ENCODE measurements at places on chromosomes 5 and 9.
A peak's percentile ranks its signal among the peaks of the same experiment; 100 is the strongest.

- peak; percentile 16 for DNase-seq
Observed at GRCh38 chr9:79630521-79631403, 59.0 kb downstream of the TLE4 start.

- no peak for DNase-seq
Observed at GRCh38 chr5:110853267-110853666, 114.5 kb downstream of the SLC25A46 start.

- no peak for DNase-seq
Observed at GRCh38 chr5:157026789-157027424, 32.0 kb downstream of the HAVCR1 start.

- no peak for DNase-seq
Observed at GRCh38 chr9:35882996-35883395, 12.8 kb upstream of the OR13J1 start.

DNA sequence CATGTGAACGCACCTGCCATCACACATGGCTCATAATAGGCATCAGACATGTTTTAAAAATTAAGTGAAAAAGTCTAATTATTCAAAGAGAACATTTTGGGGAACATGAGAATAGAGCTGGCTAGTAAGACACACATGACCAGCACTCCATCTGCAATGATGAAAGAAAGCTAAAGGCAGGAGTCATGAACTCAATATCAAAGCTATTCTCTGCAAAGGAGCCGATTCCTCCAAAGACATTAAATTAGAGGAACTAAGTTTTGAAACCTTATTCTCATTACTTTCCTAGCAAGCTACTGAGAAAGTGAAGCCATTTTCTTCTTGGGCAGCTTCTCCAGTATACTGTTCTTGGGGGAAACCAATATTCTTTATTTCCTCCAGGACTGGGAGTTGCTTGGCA lies 172.0 kb downstream of the CRB2 start:
- DNase-seq, result no peak

- DNase-seq, result no peak
Observed at GRCh38 chr5:157283434-157283833, 17.5 kb downstream of the CYFIP2 start.

DNA sequence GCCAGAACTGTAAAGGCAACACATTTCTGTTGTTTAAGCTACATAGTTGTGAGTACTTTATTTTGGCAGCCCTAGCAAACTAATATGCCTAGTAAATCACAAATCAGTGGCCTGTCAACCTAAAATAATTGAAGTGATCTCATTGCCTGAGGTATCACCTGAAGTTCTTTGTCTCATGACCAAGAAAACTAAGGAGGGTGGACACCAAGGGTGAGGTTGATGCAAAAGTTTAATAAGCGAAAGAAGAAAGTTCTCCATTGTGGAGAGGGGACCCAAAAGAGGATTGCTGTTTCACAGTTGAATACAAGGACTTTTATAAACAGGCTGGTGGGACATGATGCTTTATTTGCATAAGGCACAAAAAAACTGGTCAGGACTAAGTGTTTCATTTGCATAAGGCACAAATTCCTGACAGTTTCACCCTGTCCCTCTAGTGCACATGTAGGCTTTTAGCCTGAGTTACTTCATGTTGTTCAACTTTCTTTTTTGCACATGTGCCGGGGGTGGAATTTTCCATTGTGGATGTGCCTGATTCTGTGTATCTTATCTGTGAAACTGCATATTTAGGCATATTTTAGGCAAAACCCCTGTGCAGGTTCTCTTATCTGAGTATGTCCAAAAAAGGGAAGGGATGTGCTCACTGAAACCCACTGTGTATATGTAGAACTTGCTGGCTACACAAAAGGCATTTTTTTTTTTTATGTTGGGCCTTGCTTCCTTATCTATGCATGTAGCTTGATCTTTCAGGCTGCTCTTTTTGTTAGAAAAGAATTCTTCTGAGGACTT lies 108.6 kb upstream of the RAI14 start:
- no peak for DNase-seq

DNA sequence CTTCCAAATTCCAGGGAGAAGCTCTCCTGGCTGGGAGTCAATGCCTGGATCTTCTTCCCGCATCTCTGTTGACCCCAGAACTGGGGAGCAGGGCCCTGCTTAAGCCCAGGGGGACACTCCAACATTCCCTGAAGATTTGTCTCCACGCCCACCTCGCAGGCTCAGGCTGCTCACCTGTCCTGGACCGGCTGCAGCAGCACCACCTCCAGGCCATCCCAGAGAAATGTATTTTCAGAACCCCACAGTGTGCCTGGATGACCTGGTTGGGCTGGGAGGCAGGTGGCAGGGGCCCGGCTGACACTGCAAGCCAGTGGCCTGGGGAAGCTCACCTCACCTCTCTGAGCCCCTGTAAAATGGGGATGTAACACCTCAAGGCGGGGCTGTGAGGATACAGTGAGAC lies 27.1 kb upstream of the ZBTB43 start:
- no peak for DNase-seq

DNA sequence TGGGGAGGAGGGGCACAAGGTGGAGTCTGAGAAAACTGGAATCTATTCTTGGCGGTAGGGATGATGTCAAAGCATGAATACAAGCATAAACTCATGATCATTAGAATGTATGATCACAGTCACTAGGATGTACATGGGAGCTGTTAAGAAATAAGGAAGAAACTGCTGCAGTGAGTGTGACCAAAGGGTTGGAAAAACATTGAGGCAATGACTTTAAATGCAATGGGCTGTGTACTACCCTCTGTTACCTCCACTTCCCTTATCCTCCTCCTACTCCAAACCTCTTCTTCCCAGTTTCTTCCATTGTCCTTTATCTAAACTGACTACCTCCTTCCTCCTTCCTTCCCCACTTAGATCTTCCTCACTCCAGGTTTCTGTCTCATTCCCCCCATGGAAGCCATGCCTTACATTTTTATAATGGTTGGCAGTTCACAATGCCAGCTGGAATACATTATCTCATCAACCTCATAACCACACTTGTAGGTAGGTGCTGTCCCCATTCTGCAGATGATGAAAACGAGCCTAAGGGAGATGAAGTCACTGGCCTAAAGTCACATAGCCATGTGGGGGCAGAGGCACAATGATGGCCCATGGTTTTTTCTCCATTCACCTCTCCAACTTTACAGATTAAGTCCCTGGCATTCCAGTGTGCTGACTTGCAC lies 21.9 kb upstream of the TNFSF15 start:
- DNase-seq, result no peak

GRCh38 chr9:104143550-104143910 lies 49.4 kb downstream of the SMC2 start:
- DNase-seq, result no peak

DNA sequence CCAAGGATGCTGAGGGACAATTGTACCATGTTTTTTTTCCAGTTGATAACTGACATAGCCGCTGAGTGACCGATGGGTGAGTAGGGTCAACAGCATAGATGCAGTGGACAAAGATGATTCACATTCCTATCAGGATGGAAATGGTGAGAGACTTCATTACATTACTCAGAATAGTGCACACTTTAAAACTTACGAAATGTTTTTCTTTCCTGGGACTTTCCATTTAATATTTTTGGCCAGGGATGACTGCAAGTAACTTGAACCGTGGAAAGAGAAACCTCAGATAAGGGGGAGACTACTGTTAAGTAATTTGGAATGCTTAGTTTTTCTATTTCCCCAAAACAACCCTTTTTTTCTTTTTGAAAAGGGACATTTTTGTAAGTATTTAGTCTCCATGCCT lies 3.0 kb upstream of the TUSC1 start:
- no peak for DNase-seq

- DNase-seq, result no peak
Observed at GRCh38 chr5:1911773-1912235, 29.1 kb upstream of the IRX4 start.

- no peak for DNase-seq
Observed at GRCh38 chr5:53480416-53481158, at the start of gene FST. Gene FST, plus strand, starts transcription at chr5:53480629. Its CDS starts 163 bp downstream, at chr5:53480792.

DNA sequence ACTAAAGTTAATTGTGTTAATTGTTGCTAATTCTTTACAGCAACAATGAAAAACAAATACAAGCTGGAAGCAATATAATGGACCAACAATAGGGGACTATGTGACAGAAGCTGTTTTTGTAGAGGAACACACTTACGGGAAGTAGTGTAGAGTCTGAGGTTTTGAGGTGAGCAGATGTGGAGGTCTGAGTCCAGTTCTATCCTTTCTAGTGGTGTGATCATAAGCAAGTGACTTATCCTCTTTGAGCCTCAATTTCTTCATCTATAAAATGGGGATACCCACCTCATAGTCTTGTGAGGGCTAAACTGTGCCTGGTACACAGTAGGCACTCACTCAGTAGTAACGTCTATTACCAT lies 28.3 kb downstream of the ALG2 start:
- no peak for DNase-seq

GRCh38 chr9:135297456-135298075 lies 182.0 kb upstream of the PPP1R26 start:
- no peak for DNase-seq

- DNase-seq, result no peak
Observed at GRCh38 chr5:128424646-128425045, 113.4 kb downstream of the FBN2 start.

DNA sequence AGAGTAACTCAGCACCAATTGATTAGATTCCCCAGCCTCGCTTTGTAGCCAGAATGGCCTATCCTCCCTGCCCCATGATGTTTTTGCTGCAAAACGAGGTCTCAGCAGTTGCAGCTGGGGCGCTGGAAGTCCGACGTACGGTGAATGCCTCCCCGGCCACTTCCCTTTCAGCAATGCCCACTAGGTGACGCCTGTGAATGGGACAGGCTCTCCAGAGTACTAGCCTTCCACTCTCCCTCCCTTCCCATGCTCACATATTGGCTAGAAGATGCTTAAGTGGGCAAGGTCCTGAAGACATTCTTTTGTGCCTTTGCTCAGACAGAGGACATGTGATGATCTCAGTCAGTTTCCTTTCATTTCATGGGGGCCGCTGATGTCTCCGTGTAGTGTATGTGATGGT lies 50.8 kb downstream of the DMRT2 start:
- DNase-seq, result no peak

DNA sequence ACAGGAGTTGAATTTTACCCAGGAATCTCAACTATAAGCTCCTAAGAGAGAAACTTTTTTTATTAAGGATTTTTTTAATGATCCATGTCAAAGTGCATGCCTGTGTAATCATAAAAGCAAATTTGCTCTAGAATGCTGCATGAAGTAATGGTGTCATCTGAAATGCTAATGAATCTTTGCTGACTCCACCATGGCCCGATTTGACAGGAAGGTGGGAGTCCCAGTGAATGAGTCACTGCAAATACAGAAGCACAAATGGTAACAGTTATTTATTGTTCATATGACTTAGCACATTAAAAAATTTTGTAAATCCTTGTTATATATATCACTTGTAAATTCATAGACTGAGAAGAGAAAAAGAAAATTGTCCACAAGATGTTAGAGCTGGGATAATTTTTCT lies 341.3 kb downstream of the RASEF start:
- no peak for DNase-seq

DNA sequence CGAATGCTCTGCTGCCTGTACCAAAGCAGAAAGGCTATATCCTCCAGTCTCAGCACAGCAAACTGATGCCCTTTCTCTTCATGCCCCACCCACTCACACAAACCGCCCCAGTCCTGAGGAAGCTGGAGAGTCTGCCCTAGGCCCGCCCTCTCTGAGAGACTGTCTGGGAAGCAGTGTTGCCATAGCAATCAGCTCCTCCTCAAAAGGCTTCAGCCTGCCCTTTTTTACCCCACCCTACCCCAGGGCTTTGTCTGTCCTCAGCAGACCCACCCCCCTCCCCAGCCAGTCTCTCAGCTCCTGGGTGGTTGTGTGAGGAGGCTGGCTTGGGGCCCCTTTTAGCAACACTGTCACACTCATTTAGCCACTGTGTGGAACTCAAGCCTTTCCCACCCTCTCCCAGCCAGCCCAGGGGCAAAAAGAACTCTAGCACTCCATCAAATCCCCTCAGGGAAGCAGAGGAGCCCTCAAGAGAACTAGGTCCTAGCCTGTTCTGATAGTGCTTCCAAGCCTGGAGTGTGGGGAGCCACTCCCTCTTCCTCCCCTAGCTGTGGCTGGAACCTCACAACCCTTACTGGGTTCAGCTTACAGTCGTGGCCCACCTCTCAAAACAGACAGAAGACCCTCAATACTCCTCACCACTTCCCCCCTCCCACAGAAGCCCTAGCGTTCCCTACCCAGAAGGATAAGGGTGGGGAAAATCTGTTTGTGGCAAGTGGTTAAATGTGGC lies 1.4 kb downstream of the ATOSB start:
- DNase-seq, result peak; percentile 89

DNA sequence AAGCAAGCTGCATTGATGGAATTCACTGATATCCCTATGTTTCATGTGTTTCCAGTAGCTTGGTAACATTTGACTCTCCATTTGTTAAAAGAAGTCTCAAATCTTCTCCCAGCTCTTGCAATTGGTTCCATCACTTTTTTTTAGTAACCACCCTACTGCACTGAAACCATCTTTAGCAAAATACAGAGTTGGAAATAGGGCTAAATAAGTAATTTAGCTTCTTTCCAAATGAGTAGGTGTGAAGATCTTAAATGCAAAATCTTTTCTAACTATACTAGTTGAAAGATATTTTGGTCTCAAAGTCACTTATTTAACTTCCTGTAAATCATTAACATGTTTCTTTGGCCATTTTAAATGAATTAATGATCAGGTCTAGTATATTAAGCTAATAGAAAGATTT lies 138.1 kb downstream of the DIRAS2 start:
- no peak for DNase-seq

- DNase-seq, result no peak
Observed at GRCh38 chr5:124923131-124923530, 176.7 kb upstream of the ZNF608 start.

DNA sequence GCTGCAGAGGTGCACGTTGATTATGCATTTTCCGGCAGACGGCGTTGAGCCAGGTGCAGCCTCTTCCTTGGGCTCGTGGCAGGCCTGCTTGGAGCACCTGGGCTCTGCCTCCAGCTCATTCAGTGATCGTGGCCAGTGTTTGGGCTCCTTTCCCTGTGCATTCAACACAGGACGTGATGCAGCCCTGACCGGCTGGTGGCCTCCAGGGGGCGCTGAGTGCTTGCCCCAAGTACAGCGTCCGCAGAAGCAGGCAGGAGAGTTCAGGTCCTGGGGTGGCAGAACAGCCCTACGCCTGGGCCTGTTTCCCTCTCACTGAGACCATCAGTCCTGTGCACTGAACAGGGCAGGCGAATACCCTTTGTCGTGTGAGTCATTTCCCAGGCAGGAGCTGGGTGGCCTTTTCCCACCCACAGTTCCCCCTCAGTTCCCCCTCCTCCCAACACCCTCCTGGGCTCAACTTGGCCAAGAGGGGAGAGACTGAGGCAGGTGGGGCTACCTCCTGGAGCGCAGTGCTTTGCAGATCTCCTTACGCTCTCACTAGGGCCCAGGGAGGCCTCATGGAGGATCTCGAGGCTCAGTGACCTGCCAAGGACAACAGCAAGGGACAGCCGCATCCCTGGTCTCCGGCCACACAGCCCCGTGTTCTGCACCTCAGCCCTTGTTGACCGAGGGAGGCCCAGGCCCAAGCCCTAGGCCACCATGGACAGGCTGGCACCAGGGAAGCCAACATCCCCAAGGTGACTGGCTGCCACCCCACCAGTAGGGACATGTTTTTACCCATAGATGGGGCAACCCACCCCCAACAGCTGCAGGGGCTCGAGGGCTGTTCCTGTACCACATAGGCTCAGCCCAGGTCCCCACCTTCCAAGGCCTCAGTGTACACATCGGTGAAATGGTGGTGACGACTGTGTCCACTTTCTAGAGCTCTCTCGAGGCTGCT lies 52.9 kb downstream of the LRSAM1 start:
- DNase-seq, result peak; percentile 82

GRCh38 chr5:74722271-74722670 lies 37.2 kb downstream of the HEXB start:
- DNase-seq, result no peak

GRCh38 chr9:34170237-34170991 lies 8.4 kb upstream of the UBAP1 start:
- DNase-seq, result no peak

- peak; percentile 5 for DNase-seq
Observed at GRCh38 chr9:101705135-101705661, 33.2 kb downstream of the GRIN3A start.

Data from CD4-positive, alpha-beta T cell treated with Interleukin-12 subunit alpha and Interleukin-12 subunit beta, for 1 hour (primary cell).